Right lung (tissue), 10 donors: ENCODE measurements at places on chromosomes 7 and 10.
A peak's percentile ranks its signal among the peaks of the same experiment; 100 is the strongest.

DNA sequence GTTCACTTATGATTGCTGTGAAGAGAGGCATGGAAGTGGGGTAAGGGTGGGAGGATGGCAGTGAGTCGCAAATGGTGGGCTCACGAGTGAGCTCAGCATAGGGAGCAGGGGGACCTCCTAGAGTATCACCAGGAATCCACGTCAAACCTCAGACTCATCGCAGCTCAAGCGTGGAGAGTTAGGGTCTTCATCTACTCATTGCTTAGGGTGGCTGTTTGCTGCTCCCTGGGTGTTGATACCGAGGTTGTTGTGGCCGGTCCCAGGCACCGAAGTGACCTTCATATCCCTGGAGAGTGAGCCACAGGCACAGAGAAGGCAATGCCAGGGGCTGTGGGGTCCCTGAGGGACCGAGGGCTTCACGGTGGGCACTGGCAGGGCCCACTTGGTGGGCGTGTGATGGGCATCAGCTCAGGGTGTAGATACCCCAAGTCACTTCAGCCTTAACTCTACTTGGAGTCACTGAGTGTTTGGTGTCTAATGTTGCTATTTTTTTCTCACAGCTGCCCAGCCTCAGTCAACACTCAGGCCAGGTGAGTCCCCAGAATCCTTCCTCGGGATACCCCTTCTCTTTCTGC lies 16.8 kb downstream of the DMBT1 start:
- DNase-seq, result no peak

DNA sequence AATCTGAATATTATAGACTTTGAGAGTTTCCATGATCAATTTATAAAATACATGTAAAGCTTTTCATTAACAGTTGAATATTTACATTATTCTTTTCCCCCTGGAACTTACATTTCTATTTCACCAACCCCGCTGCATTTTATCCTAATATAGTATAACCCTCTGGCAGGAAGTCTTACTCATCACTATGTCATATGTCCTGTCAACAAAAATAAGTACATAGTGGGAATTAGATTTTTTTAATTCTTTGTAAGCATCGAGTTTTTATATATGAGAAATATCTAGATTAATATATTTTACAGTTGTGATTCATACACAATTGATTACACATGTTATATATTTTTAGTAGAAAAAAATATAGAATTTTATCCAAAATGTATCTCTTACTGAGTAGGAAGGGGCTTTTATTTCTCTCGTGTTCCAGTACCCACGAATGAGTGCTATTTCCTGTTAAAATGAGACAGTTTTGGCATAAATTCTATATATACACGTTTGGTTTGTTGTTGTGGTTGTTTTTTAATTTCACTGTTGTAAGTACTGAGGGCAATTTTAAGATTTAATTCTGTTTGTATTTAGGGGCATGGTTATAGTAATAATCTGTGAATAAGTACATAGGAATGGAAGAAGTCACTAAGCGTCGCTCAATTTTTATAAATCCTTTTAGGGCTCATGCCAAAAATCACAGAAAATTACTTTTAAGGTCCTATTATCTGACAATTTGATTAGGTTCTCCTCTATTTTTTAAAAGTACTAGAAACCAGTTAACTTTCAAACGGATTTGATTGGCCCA lies 87.1 kb downstream of the HECW1 start:
- no peak for DNase-seq

- no peak for DNase-seq
These were observed 233.7 kb downstream of the PTPRN2 start for GRCh38 chr7:158353606-158354570.

DNA sequence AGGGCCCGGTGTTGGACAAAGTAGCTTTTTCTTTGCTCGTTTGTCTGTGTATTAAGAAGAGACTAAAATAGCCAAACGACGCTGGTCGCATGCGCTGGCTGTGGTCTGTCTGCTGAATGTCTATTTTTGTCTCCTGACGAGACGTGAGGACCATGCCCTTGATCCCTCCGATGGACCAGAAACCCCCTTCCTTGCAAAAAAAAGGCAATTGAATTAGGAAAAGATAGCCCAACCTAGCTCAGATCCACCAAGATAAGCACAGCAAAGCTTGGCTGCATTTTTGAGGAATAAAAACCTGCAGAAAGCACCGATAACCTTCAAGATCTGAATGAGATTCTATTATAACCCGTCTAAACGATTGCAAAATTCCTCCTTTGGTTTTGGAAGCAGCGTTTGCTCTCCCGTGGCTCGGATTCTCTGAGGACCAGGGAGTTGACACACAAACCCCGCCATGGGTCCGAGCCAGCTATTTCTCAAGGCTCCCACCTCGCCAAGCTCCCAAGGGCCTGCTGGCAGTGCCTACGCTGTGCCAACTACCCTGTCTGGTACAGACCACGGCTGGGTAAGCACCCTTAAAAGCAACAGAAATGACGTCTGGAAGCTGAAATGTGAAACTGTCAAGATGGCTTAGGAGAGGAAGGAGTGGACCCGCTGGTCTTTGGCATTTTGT lies 17.7 kb upstream of the TTYH3 start:
- DNase-seq, result peak; percentile 61

GRCh38 chr10:11638055-11638698 lies 26.7 kb upstream of the USP6NL start:
- no peak for DNase-seq

DNA sequence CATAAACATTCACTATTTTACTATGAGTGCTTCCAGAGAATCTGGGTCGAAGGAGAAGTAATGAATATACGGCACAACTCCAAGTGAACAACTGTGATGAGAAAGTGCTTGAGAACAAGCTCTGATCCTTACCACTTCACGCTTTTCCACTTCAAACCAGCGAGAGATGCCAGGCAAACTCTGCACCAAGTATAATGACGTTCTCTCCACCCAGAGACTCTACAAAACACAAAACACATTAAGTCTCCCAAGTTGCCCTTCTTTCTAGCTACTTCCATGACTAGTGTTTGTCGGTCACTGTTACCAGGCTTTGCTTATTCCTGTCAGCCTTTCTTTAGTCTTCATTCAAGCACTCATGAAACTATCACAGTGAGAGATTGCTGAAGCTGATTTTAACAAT lies 193.1 kb upstream of the IMMP2L start:
- DNase-seq, result no peak

DNA sequence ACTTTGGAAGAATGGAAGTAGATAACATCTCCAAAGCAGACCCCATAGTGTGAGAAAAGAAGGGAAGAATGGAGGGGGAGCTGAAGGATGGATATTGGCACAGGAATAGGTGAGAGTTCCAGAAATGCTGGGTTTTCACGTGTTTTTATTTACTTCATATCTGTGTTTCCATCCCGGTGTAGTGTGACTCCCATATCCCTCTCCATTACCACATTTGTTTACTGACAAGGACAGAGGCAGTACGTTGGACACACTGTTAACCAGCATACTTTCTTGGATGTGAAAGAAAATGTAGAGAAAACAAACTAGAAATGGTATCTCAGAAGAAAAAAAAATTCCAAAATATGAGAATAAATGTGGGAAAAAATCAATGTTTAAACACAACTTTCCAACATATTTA lies 124.4 kb upstream of the PFKP start:
- DNase-seq, result no peak

DNA sequence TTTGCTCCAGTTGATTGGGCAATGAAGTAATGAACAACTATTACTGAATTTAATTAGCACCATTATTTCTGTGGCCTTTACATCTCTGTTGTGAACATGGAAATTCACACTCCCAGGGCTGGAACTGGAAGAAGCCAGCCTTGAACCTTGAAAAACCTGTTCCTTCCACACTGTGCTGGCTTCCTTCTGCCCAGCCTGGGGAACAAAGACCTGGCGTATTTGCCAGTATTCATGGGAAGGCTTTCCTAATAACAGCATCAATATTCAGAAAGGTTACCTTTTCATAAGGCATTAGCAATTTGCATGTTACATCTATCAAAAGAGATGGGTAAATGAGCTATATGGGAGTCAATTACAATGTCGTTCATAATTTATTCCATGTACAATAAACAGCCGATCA lies 1.3 kb downstream of the C10orf90 start:
- no peak for DNase-seq

- DNase-seq, result no peak
These were observed 5.6 kb upstream of the NSUN5 start for GRCh38 chr7:73314271-73314670.

- no peak for DNase-seq
These were observed 28.3 kb upstream of the PLPP4 start for GRCh38 chr10:120428754-120429153.

DNA sequence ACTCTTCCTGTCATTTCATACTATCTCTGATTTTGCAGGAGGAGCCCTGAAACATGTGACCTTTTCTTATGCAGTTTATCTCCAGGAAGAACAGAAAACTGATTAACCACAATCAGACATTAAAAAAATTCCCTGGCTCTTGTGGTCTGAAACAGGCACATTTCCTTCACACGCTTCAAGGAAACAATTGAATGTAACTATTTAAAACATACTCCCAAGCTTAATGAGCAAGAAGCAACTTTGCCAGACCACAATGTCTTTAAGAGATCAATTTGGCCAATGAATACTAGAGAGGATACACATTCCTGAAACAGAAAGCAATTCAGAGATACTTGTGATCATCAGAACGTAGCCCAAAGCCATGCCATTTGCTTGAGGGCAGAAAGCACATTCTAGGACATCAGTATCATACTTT lies 65.8 kb downstream of the PIP4K2A start:
- DNase-seq, result no peak

- DNase-seq, result no peak
These were observed 9.3 kb upstream of the MYL7 start for GRCh38 chr7:44150466-44150832.

DNA sequence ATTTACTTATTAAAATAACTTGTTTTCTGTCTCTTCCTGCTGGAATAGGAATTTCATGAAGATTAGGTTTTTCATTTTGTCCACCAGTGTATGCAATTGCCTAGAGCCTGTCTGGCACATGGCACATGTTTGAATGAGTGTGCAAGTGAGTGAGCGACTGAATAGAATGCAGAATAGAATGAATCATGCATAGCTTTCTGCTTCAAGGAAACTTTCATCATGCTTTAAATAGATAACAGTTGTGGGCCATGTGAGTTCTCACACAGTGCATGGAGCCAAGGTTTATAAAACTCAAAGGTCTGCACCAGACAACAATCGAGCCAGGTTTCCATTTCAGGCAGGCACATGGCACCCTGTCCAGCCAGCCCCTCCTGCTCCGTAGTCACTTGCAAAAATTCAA lies 74.2 kb upstream of the HECW1 start:
- no peak for DNase-seq

GRCh38 chr7:92598310-92598981 lies 8.3 kb upstream of the FAM133B start:
- no peak for DNase-seq

- no peak for DNase-seq
These were observed 3.6 kb upstream of the GIMAP5 start for GRCh38 chr7:150733482-150734095.
